ENCODE measurements at places on chromosomes 2 and 18.

GRCh38 chr2:120926463-120927264 lies 191.0 kb downstream of the GLI2 start:
- DNase-seq = no peak

GRCh38 chr2:113894156-113894743 lies 4.4 kb downstream of the ACTR3 start:
- DNase-seq = no peak

DNA sequence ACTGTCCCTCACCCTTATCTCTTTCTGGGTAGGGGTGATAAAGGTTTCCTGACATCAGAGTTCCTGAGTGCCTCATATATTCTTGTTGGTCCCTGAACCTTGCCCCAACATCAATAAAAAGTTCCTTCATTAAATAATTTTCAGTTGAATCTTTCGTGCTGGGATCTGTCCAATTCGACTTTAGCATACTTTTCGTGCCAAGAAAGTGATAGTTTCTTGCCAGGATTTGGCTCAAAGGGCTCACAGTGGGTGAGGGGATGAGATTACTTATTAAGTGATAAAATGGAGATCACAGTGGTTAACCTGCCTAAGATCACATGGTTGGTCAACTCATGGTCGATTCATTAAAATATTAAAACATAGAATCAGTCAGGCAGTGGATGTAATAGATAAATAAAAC lies 93.8 kb upstream of the SLC8A1 start:
- DNase-seq = no peak

GRCh38 chr2:22947741-22948140 lies 437.2 kb upstream of the KLHL29 start:
- DNase-seq = no peak

- DNase-seq = no peak
Measured at GRCh38 chr18:12679183-12679786, 21.4 kb upstream of the SPIRE1 start.

DNA sequence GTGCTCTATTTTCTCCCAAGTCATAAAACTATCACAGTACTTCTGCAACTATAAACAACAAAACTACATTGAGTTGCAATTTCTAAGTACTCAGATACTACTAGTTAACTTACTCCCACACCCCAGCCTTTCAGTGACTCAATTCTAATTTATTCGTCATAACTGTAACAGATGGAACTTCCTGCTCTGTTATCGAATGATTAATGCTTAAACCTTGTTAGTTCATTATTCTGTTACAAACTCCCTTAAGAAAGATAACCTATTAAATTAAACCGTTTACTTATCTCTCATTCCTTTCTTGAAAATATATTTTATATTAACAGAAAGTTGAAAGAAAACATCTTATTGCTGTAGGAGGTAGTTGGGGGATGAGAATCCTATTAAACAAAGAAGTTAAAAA lies 17.0 kb downstream of the TNFAIP6 start:
- no peak for DNase-seq

DNA sequence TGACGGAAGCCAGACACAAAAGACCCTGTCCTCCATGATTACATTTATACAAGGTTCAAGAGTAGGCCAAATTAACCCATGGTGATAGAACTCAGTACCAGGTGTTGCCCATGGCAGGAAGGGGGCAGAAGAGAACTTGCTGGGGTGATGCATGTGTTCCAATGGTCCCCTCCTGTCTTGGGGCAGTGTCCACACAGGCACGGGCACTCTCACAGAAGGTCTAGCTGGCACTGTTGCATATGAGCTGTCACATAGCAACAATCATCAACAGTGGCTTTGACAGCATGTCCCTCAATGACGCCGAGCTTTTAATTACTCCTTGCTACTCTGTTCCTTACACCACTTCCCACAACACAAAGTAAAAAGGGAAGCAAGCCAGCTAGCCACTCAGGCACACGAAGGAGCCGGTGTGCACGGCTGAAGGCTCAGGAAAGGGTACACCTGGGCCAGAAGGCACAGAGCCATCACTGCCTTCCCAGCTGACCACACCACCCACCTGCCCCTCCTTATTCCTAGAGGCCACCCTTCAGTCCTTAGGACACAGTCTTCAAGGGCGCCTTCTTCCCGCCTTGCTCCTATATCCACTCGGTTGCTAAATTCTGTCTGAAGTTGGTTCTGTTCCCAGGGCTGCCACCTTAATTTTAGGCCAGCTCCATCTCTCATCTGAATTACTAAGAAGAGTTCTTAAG lies 28.9 kb downstream of the RPL31 start:
- DNase-seq = no peak

- no peak for DNase-seq
Measured at GRCh38 chr2:200681697-200682096, 95.9 kb downstream of the AOX1 start.

GRCh38 chr2:18077231-18077630 lies 198.8 kb downstream of the KCNS3 start:
- no peak for DNase-seq

- DNase-seq = no peak
Measured at GRCh38 chr2:95314964-95315611, 17.9 kb downstream of the KCNIP3 start.

GRCh38 chr18:52657043-52657805 lies 317.2 kb downstream of the DCC start:
- DNase-seq = no peak

GRCh38 chr2:35082072-35082471 lies 1273.5 kb upstream of the CRIM1 start:
- no peak for DNase-seq

- no peak for DNase-seq
Measured at GRCh38 chr2:135299658-135300244, 231.3 kb downstream of the ZRANB3 start.

DNA sequence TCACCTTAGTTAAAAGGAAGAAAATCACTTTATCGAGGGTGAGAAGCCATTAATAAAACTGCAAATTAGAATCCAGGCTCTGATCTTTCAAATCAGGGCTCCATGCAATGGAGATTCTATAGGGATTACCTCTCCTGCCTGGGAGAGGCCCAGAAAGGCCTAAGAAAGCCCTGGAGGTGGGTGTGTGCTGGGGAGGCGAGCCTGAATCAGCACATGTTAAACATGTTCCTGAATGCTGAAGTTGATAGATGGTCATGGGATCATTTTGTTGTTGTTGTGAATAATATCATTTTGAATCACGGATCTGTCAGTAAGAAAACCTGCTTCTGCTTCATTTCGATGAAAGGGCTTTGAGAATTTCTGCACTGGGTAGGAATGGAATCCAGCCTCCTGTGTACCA lies 254.3 kb downstream of the ACKR3 start:
- no peak for DNase-seq

- DNase-seq = no peak
Measured at GRCh38 chr18:36636237-36636817, 192.5 kb downstream of the TPGS2 start.

DNA sequence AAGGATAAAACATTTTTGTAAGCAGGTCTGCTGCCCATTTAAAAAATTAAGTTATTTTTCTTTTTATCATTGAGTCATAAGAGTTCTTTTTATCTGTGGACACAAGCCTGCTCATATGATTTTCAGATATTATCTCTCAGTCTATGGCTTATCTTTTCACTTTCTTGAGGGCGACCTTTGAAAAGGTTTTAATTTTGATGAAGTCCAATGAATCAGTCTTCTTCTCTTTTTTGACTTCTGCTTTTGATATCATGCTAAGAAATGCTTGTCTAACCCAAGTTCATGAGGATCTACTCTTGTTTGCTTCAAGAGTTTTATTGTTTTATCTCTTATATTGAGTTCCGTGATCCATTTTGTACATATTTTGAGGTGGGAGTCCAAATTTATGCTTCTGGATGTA lies 36.5 kb downstream of the PSMD14 start:
- no peak for DNase-seq

- DNase-seq = no peak
Measured at GRCh38 chr2:222754324-222754930, 83.0 kb downstream of the MOGAT1 start.

GRCh38 chr2:68880213-68880612 lies 9.0 kb upstream of the BMP10 start:
- no peak for DNase-seq

- DNase-seq = no peak
Measured at GRCh38 chr2:151576080-151576479, 158.2 kb downstream of the NEB start.

- DNase-seq = no peak
Measured at GRCh38 chr2:101082998-101083397, 68.2 kb downstream of the TBC1D8 start.

DNA sequence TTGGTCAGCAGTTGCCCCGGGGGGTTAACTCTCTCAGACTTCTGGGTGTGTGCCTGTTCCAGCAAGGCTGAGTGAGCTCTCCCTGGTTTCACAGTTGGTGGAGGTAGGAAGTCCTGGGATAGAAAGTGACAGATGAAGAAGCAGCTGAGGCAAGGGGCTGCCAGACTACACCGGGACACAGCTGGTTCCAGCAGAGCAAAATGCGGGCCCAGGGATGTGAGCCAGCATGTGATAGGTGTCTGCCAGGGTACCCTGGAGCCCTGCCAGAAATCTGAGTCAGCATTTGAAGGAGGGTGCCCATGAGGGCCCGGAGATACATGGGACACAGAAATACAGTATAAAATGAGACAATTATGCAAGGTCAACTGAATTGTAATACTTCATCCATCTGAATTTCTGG lies 79.3 kb upstream of the LGALSL start:
- DNase-seq = no peak

DNA sequence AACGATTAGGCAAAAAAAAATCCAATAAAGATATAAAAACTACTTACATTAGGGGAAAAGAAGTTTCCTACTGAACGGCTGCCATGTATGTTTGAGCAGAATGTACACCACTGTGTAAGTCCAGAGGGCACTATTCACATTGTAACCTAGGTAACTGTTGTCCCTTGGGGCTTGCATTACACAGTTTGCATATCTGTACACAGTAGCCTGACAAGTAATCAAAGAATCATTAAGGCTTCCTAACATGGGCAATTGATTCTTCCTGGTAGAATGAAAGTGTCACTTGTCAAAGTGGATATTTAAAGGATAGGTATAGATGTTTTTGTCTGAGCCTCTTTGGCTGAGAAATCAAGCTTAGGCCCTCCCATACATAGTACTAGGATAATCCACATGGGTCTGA lies 39.1 kb downstream of the PLEK start:
- no peak for DNase-seq

- DNase-seq = no peak
Measured at GRCh38 chr18:63980027-63980426, 10.1 kb downstream of the SERPINB8 start.
